ENCODE measurements at places on chromosomes 5 and 9. TPM values are rescaled to one million over a fixed set of nuclear protein-coding genes. Genes with fewer than 3 reads are reported as not detected.

DNA sequence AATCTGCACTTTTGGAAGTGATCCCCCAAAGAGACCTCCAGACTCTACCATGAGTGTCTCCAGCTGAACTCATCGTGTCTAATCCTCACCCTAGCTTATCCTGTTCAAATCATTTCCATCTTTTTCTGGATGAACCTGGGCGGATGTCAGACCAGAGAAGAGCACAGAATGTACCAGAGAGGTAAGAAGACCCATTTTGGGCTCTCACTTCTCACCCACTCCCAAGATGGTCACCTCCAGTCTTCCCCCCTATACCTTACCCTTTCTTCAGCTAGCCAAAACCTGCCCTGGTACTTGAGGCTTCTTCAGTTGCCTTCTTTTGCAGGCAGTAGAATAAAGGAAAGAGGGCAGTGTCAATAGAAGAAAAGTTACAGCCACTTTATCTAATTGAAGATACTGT, 27.9 kb upstream of the ANXA2R start:
- no peak for DNase-seq

- DNase-seq: no peak
Measured at GRCh38 chr9:127963041-127963358, 17.8 kb downstream of the EEIG1 start.

DNA sequence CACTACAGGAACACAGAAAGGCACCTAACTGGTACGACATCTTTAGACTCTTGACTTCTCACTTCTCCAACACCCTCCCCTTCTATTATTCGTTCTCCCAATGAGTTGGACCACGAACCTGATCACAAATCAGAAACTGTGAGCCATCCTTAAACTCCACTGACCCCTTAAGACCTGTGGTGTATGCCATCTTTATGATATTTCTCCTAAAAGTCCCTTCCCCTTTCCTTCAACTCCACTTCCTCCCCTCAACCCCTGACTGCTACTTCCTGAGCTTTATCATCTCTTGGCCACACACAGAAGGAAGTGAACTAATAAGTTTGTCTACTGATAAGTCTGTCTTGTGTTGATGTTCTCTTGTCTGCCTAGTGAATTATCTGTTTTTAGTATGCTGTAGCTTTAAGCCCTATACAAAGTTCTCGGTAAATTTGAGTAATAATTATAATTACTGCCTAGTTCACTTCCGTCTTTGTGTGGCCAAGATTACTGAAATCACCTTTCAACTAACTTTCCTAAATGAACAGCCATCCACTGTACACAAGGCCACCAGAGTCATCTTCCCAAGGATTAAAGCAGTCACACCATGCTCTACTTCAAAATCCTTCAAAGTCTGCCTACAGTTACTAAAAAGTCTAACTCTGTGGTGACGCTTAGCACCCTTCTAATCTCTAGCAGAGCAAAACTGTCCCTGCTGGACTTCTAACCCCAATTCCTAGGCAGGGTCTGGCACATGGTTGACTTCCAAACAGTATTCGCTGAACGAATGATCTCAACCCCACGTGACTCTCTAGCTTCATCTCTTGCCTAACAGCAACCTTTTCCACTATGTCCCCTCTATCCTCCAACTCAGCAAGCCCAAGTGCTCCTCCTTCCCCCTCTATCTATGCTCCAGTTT, 23.2 kb downstream of the ELOVL7 start:
- DNase-seq: no peak

DNA sequence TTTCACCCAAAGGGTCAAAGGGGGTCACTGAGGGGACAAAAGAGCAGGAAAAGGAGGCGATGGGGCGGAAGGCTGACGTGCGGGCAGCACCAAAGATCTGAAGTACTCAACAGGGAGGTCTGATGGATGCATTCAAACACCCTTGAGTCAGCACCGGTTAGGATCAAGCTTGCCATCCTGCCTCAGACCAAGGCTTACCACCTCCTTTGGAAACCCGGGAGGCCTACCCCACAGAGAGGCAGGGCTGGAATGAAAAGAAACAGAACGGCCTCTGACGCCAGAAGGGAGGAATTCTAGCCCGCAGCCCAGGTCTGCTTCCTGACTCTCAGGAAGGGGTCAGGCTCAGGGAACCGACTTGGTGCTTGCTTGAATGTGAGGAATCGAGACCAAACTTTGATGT, 125.6 kb downstream of the PAPPA start:
- DNase-seq: no peak

GRCh38 chr9:69019808-69020207, 5.9 kb upstream of the PRKACG start:
- DNase-seq: no peak

GRCh38 chr9:129440435-129441186, 180.3 kb downstream of the C9orf50 start:
- DNase-seq: no peak

GRCh38 chr5:76555114-76555513, 68.1 kb downstream of the F2RL2 start:
- DNase-seq: no peak

- DNase-seq: no peak
Measured at GRCh38 chr9:36864491-36865410, 169.3 kb downstream of the PAX5 start.

- no peak for DNase-seq
Measured at GRCh38 chr5:58970766-58971165, 387.9 kb downstream of the RAB3C start.

GRCh38 chr5:72860499-72860898, 44.0 kb downstream of the TNPO1 start:
- no peak for DNase-seq

DNA sequence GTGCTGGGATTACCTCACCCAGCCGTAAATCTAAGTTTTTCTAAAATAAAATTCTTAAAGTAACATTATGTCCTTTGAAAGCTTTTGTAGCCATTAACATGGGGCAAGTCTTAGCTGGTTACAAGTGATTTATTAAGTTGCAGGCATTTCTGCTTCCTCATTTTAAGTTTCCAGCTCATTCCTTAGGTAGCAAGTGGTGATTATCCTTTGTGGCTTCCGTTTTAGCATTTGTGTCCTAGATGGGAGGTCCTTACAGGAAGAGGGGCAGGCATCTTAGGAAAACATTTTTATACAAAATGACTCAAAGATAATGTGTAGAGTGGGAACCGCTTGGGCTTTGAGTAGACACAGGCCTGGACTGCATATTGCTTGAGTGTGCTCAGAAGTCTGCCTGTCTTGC, 35.0 kb upstream of the ROPN1L start:
- no peak for DNase-seq

- no peak for DNase-seq
Measured at GRCh38 chr9:135677641-135678168, 14.6 kb downstream of the LCN9 start.

DNA sequence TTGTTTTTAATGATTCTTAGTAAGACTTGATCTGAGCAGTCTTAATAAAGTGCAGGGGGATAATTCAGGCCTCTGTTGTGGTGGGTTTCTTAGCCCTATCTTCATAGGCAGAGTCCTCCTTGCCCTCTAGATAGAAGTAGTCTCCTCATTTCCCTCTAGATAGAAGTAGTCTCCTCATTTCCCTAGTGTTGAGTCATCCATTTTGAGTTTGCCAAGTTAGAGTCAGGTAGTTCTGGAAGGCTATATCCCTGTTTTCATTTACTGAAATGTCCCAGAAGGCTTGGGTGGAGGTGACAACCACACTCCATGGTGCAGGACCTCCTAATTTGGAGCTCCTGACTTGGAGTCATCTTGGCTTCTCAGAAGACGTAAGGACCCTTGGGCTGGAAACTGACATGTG, 384.6 kb downstream of the MLLT3 start:
- DNase-seq: no peak

GRCh38 chr5:42718591-42718990, 38.0 kb upstream of the CCDC152 start:
- no peak for DNase-seq

CNTLN gene
- 0.46 TPM for total RNA-seq

RALGPS1 gene
- 21.7 TPM for total RNA-seq

PCDHGA6 gene
- 1.8 TPM for total RNA-seq

FCN1 gene
- total RNA-seq: 0.83 TPM

BRD9 gene
- 53.0 TPM for total RNA-seq
